Endodermal cell (in vitro differentiated cells): ENCODE measurements at places on chromosomes 1 and 21. TPM values are rescaled to one million over a fixed set of nuclear protein-coding genes. Genes with fewer than 3 reads are reported as not detected.
A peak's percentile ranks its signal among the peaks of the same experiment; 100 is the strongest.

Gene GBP5
- total RNA-seq = not detected in 2 replicates

Gene ENSA
- total RNA-seq = 266 to 360 TPM (median 286 TPM) in 3 replicates

Gene GPR161
- 24.0 and 25.7 TPM in 2 replicates for total RNA-seq

Gene FAM76A
- 13.0 and 14.6 TPM in 2 replicates for total RNA-seq

DNA sequence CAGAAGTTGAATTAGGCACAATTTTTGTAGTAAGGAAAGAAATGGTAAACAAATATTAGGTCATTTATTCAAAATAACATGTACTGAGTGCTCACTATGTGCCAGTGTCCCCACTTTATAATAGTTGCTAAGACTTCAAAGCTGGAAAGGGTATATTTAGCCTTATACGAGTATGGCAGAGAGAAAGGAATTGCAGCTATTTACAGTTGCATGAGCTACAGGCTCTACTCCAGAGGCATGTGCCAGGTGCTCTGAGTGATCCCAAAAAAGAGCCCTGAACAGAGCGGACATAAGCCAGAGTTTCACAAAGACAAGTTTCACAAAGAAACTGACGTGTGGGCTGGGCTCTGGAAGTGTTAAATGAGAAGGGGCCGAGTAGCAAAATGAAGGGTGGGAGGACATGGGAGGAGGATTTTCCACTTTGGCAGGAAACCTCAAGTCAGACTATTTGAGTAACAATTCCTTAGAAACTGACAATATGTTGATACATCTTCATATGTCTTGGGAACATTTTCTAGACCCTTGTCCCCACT is 40.9 kb downstream of the FASLG start:
- H3K4me3 ChIP-seq = no peak overlapping the region
- no peak for DNase-seq
- H3K27me3 ChIP-seq = no peaks in the 10 kb centered on the region
- no peaks in the 10 kb centered on the region for H3K4me1 ChIP-seq
- H3K27ac ChIP-seq = no peak overlapping the region

DNA sequence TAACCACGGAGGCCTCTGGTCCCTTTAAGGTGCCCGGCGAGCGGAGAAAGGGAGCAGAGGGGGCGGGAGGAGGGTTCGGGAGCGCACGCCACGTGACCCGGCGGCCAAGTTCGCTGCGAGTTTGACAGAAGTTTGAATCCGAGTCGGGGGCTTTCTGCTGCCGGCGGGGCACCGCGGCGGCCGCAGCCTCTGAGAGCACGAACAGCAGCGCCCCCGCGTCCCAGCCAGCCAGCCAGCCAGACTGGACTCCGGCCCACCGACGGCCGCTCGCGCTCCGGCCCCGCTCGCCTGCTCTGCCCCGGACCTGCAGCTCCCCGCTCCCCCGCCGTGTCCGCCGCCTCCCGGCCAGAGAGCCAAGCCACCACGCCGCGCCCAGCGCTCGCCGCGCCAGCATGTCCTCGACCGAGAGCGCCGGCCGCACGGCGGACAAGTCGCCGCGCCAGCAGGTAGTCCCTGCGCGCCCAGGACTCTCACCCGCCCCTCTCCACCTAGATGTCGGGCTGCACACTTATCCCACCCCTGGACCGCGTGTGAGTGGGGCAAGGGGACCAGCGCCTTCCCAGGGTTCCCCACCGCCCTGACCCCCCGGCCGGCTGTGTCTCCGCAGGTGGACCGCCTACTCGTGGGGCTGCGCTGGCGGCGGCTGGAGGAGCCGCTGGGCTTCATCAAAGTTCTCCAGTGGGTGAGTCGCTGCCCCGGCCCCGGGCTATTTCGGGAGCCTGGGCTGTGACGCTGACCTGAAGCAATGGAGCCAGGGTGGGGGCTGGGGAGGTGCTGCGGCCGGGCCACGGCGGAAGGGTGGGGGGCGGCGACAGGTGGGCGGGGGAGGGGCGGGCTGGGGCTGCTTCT is at the start of gene SYPL2:
Gene SYPL2 (plus strand): TSS at position 95 of the 849 bp plus-strand sequence. CDS start 298 bp downstream, at position 393.
- no peaks in the 10 kb centered on the region for H3K4me1 ChIP-seq
- H3K4me3 ChIP-seq = peak within 1 kb of the TSS; percentile 77
- H3K27me3 ChIP-seq = peaks cover 79% of the 10 kb centered on the region
- no peak within 1 kb of the TSS for H3K27ac ChIP-seq
- peak; percentile 85 for DNase-seq

- DNase-seq = no peak
- H3K27me3 ChIP-seq = no peaks in the 10 kb centered on the region
- H3K4me3 ChIP-seq = no peak overlapping the region
- H3K36me3 ChIP-seq = no peaks in the 10 kb centered on the region
- H3K27ac ChIP-seq = no peak overlapping the region
- H3K4me1 ChIP-seq = no peaks in the 10 kb centered on the region
Observed at GRCh38 chr1:70992521-70992920, 55.1 kb downstream of the PTGER3 start.

- no peak overlapping the region for H3K27ac ChIP-seq
- no peak overlapping the region for H3K4me3 ChIP-seq
- no peaks in the 10 kb centered on the region for H3K27me3 ChIP-seq
- no peaks in the 10 kb centered on the region for H3K36me3 ChIP-seq
- H3K4me1 ChIP-seq = no peaks in the 10 kb centered on the region
- no peak for DNase-seq
Observed at GRCh38 chr1:26003262-26003661, 5.4 kb upstream of the PAFAH2 start.

- no peaks in the 10 kb centered on the region for H3K27me3 ChIP-seq
- H3K36me3 ChIP-seq = no peaks in the 10 kb centered on the region
- H3K4me1 ChIP-seq = no peaks in the 10 kb centered on the region
- DNase-seq = peak; percentile 97
- H3K27ac ChIP-seq = no peak overlapping the region
Observed at GRCh38 chr1:5830771-5831599, 161.2 kb downstream of the NPHP4 start.

GRCh38 chr1:207910591-207911354 is at the start of gene CD34:
Gene CD34, minus strand, starts transcription at chr1:207911125. Its CDS starts 45 bp downstream, at chr1:207911080.
- peak within 1 kb of the TSS; percentile 68 for H3K4me3 ChIP-seq
- no peaks in the 10 kb centered on the region for H3K4me1 ChIP-seq
- no peaks in the 10 kb centered on the region for H3K36me3 ChIP-seq
- no peak within 1 kb of the TSS for H3K27ac ChIP-seq
- peak; percentile 78 for DNase-seq

DNA sequence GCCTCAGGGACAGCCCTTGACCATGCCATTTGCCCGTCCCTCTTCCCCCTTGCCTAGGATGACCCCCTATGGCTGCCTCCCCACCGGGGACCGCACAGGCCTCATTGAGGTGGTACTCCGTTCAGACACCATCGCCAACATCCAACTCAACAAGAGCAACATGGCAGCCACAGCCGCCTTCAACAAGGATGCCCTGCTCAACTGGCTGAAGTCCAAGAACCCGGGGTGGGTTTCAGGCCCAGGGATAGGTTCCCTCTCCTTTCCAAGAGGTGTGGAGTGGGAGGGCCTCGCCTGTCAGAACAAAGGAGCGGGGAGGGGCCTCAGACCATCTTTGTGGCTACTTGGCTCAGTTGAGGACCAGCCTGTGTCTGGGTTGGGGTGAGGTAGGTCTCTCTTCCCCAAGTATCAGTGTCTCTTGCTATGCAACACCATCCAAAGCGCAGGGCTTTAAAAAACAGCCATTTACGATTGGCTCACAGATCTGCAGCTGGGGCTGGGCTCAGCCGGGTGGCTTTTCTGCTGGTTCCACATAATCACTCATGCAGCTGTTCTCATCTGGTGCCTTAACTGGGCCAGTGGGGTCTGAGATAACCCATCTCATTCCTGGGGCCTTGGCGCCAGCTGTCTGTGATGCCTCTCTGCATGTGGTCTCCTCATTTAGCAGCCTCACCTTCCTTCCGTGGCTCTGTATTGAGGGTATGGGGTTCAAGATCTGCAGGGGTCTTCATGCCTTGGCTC is 71.7 kb downstream of the PIK3CD start:
- H3K27ac ChIP-seq = no peak overlapping the region
- H3K36me3 ChIP-seq = peaks cover under 1% of the 10 kb centered on the region
- no peaks in the 10 kb centered on the region for H3K4me1 ChIP-seq
- H3K27me3 ChIP-seq = no peaks in the 10 kb centered on the region
- H3K4me3 ChIP-seq = no peak overlapping the region

DNA sequence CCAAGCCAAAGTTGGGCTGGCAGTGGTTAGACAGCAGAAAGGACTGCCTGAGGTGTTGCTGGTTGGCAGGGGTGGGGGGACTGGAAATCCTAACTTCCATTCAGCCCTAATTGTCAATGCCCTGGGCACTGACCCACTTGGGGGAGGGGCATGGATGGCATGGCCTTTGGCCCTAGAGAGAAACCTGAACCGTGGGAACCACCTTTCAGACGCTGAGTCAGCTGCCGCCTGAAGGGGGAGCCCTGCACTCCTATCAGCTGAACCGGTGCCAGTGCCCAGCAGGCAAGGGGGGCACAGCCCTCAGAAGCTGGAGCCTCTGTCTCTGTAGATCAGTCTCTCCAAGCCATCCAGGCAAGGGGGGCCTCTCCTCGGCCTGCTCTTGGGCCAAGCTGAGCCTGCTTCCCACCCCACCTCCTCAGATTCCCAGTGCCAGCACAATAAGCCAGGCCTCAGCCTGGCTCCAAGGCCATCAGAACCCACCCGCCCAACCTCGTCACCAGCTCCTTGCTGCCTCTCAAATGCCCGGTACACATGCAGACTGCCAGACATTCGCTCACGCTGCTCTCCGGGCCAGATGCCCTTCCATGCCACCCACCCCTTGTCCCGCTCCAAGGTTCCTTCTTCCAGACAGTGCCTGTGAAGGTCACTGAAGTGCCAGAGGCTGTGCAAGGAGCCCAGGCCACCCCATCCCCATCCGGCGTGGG is 11.6 kb downstream of the TINAGL1 start:
- DNase-seq = peak; percentile 95
- peaks cover 4% of the 10 kb centered on the region for H3K4me1 ChIP-seq
- no peaks in the 10 kb centered on the region for H3K36me3 ChIP-seq
- no peak overlapping the region for H3K4me3 ChIP-seq

DNA sequence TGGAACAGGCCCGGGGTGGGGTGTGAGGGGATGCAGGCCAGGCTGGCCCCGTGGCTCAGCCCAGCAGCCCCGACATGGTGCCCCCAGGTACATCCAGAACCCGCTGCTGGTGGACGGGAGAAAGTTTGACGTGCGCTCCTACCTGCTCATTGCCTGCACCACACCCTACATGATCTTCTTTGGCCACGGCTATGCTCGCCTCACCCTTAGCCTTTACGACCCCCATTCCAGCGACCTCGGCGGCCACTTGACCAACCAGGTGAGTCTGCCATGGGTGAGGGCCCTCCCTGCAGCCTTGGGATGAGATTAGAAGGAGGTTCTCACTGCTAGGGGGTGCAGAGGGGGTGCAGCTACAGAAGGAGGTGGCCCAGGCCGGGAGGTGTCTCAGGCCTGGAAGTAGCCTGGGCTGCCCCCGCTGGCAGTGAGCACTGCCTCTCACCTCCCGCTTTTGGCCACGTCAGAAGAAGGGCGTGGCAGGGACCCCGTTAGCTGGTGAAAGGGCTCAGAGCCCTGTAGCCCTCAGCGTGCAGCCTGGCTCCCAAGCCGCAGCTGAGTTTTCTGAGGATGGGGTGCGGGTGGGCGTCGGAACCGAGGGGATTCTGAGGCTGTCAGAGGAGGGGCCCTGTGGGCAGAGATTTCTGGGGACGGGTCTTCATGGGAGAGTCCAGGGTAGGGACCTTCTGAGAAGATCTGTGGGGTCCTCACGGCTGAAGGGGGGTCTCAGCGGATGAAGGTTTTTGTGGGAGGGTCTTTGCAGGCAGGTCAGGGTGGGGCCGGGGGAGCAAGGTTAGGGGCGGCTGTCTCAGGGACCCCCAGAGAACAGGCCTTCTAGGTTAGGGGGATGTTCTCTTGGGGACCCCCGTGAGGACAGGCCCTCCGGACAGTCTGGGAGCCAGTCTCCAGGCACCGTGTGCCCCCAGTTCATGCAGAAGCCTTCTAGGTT is 10.4 kb downstream of the TTLL10 start:
- H3K4me1 ChIP-seq = no peaks in the 10 kb centered on the region
- H3K27me3 ChIP-seq = no peaks in the 10 kb centered on the region
- H3K36me3 ChIP-seq = no peaks in the 10 kb centered on the region
- no peak overlapping the region for H3K27ac ChIP-seq
- H3K4me3 ChIP-seq = no peak overlapping the region

DNA sequence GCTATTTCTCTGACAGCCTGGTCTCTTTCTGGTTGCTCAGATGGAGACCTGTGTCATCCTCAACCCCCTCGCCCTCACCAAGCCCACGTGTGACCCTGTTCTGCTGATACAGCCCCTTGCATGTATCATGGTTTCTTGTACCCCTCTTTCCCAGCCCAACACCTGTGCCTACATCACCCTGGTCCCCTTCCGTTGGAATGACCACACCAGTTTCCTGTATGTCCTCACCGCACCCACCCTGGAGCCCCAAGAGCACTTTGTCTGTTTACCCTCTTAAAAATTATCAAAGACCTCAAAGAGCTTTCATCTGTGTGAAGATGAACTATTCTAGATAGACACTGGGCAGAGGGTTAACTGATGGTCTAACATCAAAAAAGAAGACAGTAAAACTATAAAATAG is 179.5 kb downstream of the GALNT2 start:
- H3K36me3 ChIP-seq = peaks cover 7% of the 10 kb centered on the region
- H3K27ac ChIP-seq = no peak overlapping the region
- no peak overlapping the region for H3K4me3 ChIP-seq
- no peak for DNase-seq

- no peak overlapping the region for H3K27ac ChIP-seq
- H3K27me3 ChIP-seq = no peaks in the 10 kb centered on the region
- no peaks in the 10 kb centered on the region for H3K36me3 ChIP-seq
- no peak overlapping the region for H3K4me3 ChIP-seq
Observed at GRCh38 chr1:108826081-108826635, 30.7 kb downstream of the AKNAD1 start.

DNA sequence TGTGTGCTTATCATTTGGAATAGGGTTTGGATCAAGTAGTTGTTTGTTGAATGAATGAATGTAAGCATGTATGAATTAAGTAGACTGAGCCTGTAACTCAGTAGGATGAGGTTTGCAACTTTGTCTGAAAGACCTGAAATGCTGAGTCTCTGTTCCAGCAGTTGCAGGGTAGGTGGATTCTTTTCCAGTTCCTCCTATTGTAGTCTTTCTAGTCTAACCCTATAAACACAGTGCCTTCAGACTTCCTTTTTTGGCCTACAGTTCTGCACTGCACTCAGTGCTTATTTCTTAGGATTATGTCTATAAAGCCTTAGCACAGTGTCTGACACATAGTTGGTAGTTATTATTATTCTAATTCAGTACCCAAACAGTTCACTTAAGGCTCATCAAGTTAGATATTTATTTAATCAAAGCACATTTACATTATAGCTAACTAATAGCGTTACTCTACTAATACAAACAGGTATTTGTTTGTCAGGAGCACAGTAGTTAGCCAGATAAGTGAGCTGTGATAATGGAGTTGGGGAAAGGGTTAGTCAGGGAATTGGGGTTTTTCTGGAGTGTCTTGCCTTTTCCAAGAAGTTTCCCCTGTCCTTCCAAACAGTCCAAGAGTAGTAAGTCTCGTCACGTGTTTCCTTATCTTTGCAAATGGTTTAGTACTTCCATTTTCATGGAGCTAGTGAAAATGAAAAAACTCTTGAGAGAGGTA is 45.0 kb downstream of the ABCD3 start:
- no peak for DNase-seq
- no peaks in the 10 kb centered on the region for H3K27me3 ChIP-seq
- no peak overlapping the region for H3K27ac ChIP-seq
- peaks cover 51% of the 10 kb centered on the region for H3K36me3 ChIP-seq
